Stimulated activated CD4-positive, alpha-beta T cell treated with anti-CD3 and anti-CD28 coated beads, Interleukin-4, amount 100 ng/mL, for 48 hours (primary cell): ENCODE measurements at places on chromosomes 1 and 21.

DNA sequence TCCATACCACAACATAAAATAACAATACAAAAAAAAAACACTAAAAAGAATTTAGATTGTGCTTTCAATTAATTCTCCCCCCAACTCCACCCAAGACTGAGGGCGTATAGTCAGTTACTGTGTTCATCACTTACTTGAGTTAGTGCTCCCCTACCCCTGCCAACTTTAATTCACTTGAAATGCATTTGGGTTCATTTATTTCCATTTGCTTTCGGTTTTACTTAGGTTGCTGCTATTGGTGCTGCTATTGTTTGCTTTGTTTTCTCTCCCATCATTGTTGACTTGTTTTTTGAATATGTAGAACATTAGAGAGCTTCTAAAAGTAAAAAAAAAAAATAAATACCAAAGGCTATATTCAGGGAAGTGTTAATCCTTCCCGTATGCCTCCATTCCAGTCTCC is 10.7 kb upstream of the CYYR1 start:
- DNase-seq = no peak

- DNase-seq = no peak
Measured at GRCh38 chr1:211761400-211761799, 69.2 kb downstream of the LPGAT1 start.

- DNase-seq = no peak
Measured at GRCh38 chr21:33115631-33116510, 45.9 kb downstream of the OLIG1 start.

GRCh38 chr1:15719381-15720120 is 16.5 kb upstream of the SLC25A34 start:
- no peak for DNase-seq

- peak; percentile 9 for DNase-seq
Measured at GRCh38 chr1:89945852-89946476, 48.9 kb upstream of the ZNF326 start.

DNA sequence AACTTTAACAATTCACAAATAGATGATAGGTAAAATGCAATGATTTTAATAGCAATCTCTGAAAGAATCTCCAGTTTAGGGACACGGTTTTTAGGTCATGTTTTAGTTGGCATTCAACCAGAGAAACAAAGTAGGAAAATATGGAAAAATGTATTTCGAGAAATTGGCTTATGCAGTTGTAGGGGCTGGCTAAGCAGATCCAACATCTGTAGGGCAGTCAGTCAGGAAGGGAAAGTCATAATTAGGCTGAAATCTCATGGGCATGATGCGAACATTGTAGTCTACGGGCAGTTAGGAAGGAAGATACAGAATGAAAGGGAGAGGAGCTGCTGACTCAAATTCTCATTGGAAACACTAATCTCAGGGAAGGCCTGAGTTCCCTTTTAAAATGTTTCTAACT is 1276.0 kb upstream of the ADGRL4 start:
- DNase-seq = no peak

DNA sequence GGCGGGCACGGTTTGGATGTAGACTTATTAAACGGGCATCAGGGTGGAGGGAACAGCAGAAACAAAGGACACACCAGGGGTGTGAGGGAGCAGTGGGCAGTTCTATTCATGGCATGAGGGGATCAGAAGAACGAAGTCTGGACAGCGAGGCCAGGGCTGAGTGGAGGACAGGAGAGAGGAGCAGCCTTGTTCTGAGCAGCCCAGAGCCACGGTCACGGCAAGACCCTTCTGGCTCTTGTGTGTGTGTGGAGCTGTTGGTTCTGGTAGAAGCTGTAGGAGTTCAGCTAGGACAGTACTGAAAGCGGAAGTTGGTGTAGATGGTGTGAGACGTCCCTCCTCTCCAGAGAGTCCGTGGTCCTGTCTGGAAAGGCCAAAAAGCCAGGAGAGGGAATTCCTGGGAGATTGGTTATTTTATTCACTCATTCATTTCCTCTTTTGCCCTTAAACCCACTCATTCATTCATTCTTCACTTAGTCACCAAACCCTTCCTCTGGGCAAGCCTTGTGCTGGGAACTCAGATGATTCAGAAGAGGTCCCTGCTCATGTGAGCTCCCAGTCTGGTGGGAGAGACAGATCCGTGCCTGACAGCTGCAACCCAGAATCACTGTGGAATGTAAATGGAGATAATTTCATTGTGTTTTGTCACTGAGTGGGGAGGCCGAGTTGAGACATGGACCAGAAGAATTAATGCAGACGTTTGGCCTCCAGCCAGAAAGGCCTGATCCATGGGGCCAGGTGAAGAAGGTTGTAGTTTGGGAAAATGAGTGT is 4.1 kb upstream of the ACOT11 start:
- no peak for DNase-seq

- DNase-seq = no peak
Measured at GRCh38 chr1:147721716-147722115, 38.7 kb downstream of the GJA5 start.

- DNase-seq = no peak
Measured at GRCh38 chr1:112862753-112863426, 93.1 kb downstream of the SLC16A1 start.

GRCh38 chr1:32215629-32216480 is 6.3 kb downstream of the TMEM234 start:
- peak; percentile 54 for DNase-seq

GRCh38 chr1:39214714-39214997 is 10.2 kb downstream of the MACF1 start:
- no peak for DNase-seq

DNA sequence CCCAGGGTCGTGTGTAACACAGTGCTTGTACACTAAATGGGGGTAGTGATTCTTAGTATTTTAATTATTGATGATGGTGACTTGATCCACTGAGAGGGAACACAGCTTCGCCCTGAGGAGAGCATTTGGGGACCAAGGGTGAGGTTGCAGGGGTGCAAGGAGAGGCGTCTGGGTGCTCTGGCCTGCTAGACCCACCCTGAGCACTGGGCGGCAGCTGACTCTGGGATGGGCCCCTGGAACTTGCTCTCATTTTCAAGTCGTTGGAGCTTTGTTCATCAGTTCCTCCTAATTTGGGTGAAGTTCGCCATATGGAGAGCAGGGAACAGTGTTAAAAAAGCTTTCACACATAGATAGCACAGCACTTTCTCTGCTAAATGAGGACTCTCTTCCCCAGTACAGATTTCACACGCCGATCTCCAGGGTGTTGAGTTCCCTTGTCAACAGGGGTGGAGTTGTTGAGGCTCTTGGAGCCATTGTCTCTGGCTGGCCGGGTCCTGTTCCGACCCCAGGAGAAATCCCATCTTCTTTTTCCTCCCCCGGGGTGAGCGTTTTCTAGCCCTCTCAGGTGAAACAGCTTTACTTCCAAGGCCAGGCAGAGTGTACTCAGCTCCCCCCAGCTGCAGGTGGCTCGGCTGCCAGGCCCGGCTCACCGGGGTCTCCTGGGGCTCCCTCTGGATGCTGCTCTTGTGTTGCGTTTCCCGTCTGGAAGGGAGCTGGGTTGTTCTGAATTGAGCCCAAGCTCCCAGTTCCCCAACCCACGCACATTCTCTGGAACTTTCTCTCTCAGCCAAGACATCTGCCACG is 367.4 kb downstream of the RPS6KC1 start:
- no peak for DNase-seq

- DNase-seq = peak; percentile 32
Measured at GRCh38 chr1:17419626-17420328, 19.7 kb downstream of the RCC2 start.

- no peak for DNase-seq
Measured at GRCh38 chr1:32372149-32372756, 9.9 kb downstream of the TSSK3 start.

DNA sequence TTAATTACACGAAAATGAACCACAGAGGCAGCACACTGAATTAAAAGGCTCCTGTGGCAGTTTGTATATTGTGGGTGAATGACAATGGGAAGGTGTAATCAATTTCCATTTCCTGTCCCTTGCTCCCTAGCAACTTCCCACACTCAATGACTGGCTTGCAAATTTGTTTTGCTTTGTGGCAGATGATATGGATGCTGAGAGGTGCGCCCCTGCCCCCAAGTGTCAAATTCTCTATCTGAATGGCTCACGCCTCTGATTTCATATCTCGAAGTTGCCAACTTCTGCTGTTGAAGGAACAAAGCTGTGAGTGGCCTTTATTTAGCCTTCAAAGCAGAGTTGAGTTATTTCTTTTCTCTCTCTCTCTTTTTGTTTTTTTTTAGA is 86.0 kb downstream of the FOXD2 start:
- no peak for DNase-seq

DNA sequence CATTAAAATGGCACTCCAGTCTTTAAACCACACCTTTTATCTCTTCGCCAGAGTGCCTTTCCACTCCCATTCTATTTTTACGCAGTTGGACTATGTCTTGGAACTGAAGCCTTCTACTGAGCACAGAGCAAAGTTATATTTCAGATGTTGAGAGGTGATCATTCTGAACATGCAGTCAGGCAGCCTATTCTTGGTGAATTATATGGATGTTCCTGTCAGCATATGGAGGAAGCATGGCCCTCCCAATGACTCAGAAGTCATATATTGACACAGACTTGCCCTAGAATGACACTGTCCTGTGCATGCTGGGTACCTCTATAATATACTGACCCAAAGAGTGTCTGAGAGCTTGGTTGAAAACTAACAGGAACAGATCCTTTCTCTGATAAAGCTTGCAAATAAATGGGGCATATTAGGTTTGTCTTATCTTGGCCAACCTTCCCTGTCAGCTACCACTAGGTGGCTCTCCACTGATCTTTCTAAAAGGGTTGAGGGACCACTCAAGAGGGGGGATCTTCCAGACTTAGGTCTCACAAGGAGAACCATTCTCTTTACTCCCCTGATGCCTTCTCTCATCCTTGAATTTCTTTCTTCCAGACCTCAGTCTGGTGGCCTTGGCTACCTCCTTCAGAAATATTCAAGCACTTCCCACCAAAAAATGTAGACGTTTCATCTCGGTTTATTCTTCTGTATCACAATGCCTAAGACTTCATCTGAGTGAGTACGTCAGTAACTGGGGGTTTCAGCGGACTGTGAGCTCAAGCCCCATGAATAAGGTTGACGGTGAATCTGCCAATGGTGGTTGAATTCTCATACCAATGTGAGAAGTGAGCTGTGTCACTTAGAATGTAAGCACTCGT is 11.8 kb upstream of the ALG14 start:
- no peak for DNase-seq

DNA sequence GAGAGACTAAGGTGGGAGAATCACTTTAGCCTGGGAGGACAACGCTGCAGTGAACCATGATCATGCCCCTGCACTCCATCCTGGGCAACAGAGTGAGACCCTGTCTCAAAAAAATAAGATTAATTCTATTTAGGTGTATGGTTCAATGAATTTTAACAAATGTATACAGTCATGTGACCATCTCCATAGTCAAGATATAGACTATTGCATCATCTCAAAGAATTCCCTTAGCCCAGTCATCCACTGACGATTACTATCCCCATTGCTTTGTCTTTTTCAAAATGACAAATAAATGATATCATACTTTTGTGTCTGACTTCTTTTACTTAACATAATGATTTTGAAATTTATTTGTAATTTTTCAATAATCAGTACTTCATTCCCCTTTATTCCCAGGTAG is 260.0 kb downstream of the LRRC7 start:
- no peak for DNase-seq

DNA sequence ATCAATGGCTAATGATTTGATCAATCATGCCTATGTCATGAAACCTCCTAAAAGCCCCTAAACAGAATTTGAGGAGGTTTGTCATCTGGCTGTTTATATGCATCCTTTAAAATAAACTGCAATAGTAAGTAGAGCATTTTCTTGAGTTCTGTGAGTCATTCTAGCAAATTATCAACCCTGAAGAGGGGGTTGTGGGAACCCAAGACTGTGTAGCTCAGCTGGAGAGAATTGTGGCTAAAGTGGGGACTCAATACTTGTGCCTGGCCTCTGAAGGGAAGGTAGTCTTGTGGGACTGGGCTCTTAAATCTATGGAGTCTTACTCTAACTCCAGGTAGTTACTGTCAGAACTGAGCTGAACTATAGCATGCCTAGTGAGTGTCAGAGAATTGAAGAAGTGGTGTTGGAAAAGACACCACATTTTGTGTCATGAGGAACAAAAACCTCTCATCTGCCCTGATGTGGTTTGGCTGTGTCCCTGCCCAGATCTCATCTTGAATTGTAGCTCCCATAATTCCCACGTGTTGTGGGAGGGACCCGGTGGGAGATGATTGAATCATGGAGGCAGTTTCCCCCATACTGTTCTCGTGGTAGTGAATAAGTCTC is 402.4 kb downstream of the USH2A start:
- no peak for DNase-seq

GRCh38 chr1:219422811-219423598 is 189.9 kb downstream of the ZC3H11B start:
- DNase-seq = no peak

DNA sequence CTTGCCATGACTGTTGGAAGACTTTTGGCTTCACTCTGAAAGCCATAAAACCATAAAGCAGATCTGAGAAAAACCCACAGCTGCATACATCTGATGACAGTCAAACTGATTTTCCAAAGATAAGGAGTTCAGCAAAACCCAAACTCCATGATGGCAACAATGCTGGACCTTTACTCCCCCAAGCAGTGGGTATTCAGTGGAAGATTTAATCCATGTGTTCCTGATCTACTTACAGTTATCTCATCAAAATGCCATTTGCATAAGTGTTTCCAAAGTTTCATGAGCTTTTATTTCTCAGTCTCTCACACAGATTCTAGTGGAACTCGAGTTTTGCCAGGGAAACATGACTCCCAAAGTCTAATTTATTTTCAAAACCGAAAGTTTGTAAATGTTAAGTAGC is 184.9 kb downstream of the ZC3H11B start:
- DNase-seq = no peak

- DNase-seq = no peak
Measured at GRCh38 chr1:52253421-52253820, 111.5 kb downstream of the ZFYVE9 start.

DNA sequence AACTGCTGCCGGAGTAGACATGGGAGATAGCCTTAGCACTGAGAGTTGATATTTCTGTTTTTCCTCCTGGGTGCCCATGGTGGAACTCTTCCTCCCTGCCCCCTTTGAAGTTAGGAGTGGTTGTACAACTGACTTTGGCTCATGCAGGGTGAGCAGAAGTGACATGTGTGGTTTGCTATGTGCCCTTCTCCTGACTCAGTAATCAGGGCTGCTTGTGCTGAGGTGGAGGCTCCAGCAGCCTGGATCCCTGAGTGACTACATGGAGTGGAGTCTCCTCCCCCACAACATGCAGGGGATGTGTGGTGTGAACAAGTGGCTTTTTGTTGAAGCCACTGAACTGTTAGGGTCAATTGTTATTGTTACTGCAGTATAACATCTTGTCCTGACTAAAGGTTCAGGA is 261.6 kb downstream of the CAMTA1 start:
- DNase-seq = no peak

GRCh38 chr1:27116697-27117096 is 38.2 kb downstream of the SLC9A1 start:
- no peak for DNase-seq

DNA sequence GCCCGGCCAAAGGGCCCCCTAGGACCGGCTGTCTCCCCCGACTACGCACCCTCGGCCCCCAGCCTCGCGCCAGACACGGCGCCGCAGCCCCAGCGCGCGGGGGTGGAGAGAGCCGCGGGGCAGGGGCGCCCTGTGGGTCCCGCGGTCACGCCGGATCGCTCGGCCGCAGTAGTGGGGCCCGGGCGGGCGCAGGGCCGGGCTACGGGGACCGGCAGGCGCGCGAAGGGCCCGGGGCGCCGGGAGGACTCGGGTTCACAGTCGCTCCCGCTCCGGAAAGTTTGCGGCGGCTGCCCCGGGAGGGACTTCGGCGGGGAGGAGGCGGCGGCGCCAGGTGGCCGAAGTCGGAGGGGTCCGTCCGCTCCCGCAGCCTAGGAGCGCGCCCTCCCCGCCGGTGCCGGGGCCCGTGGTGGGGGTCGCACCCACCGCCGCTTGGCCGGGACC is 7.1 kb upstream of the ZNF669 start:
- no peak for DNase-seq
